ENCODE measurements at places on chromosomes 7 and 10. TPM values are rescaled to one million over a fixed set of nuclear protein-coding genes. Genes with fewer than 3 reads are reported as not detected.
A peak's percentile ranks its signal among the peaks of the same experiment; 100 is the strongest.

DNA sequence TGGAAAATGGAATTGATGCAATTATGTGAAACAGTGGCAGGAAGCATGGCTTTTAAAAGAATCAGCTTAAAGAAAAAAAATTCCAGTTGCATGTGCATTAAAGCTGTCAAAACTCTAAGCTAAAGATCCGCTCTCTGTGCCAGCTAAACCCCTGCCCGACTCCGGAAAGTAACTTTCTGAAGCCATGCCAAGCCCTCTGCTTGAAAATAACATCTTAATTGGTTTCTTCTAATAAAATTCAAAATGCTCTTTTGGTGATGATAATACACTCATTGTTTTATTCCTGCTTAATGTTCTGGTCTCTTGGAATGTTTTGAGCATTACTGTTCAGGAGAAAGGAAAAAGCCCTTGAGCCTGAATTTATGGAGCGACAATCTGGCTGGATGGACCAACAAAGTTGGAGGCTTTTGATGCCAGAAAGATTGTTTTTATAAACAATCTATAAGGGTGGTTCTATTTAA is 11.7 kb downstream of the SEMA3C start:
- DNase-seq, result no peak

DNA sequence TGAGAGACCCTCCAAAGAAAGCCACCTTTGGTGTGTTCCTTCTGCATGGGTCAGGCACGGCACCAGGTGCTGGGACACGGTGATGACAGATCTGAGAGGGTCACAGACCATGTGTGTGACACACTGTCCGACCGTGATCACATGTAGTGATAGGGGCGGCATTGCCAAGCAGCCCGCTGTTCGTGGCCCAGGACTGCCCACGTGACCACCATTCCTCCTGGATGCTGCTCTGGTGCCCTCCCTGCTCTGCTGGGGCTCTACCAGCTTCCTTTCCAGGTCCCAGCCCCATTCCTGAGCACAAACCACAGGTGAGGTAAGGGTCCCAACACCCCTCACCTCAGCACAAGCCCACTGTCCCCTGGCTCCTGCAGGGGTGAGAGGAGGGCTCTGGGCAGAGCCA is 10.1 kb upstream of the SLC18A3 start:
- no peak for DNase-seq

DNA sequence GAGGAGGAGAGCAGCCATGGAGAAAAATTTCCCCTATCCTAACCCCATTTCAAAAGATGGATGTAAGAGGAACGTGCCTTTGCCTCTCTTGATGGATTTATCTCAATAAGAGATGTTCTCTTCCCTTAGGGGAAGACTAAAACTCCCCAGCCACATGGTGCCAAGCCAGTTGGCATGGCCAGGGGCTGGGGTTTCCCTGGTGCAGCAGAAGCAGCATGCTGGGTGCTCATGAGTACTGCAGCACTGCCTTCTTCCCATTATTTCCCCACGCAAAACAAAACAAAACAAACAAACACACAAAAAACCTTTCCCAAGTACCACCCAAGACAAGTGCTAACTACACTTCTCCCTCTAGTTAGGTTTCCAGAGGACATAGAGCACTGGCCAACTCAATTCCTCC is 97.2 kb downstream of the DOCK4 start:
- DNase-seq, result no peak

GRCh38 chr7:97732565-97733275 is 834 bp downstream of the TAC1 start:
- DNase-seq, result no peak

- DNase-seq, result no peak
These were observed 146.4 kb downstream of the RGS10 start for GRCh38 chr10:119396008-119396708.

DNA sequence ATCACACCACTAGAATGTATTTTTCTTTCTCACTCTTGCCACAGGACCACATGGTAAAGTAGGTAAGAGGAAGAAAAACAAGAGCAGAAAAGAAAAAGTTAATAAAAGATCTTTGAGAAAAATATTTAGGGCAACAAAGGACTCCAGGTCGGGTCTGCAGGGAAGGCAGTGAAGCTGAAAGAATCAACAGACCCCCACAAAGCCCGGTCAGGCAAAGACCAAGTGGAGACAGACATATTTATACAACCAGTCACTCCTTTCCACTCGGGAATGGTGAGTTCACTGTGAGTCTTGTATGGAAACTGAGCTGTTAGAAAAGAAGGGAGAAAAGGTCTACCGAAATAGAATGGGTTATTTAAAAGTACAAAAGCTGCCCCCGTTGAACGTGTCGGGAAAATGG is 28.0 kb downstream of the RSU1 start:
- no peak for DNase-seq

DNA sequence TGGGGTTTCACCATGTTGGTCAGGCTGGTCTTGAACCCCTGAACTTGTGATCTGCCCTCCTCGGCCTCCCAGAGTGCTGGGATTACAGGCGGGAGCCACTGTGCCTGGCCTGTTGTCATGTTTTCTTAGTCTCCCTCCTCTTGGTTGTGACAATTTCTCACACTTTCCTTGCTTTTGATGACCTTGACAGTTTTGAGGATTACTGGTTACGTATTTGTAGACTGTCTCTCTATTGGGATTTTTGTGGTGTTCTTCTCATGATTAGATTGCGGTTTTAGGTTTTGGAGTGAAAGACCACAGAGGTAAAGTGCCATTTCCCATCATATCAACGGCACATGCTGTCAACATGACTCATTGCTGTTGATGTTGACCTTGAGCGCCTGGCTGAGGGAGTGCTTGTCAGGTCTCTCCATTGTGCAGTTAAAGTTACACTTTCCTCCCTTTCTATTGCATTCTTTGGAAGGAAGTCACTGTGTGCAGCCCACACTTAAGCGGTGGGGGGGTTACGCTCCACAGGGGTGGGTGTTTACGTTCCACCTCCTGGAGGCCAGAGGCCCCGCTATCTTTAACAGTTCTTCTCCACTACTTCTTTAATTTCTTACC is 10.8 kb downstream of the NEURL1 start:
- peak; percentile 25 for DNase-seq

- DNase-seq, result peak; percentile 98
These were observed 40.9 kb upstream of the MET start for GRCh38 chr7:116630932-116631671.

GRCh38 chr7:40311307-40311706 is 176.5 kb downstream of the SUGCT start:
- no peak for DNase-seq

- DNase-seq, result no peak
These were observed 80.9 kb downstream of the HIP1 start for GRCh38 chr7:75657866-75658265.

- no peak for DNase-seq
These were observed 5.9 kb upstream of the PWWP2B start for GRCh38 chr10:132390921-132391675.

DNA sequence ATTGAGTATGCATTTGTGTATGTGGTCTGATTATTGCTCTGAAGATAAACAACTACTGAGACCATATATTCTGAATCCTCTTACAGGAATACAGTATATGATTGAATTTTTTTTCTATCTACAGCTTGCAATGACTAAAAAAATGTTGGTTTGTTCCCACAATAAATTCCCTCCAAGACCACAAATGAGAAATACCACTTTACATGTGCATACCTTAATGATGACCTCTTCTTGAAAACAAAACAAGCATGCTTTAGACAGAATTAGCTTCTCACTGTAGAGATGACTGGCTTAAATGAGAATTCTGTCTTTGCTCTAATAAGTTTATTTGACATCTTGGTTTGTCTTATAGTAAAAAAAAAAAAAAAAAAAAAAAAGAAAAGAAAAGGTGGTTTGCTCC is 241.5 kb downstream of the PCDH15 start:
- DNase-seq, result no peak

DNA sequence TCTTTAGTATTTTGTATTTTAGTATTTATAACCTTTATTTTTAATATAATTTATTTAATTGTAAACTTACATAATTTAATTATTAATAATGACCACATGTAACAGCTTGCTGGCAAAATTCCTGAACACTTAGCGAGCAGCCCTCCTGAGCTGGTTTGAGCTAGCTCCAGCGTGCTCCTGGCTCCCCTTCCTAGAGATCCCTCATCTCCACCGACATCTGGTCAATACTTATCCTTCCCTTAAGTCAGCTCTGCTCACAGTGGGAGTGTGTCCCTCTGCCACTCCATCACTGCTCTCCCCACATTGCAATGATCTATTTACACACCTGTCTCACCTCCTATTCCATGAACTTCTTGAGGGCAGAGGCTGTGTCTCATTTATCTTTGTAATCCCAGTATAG is 20.6 kb upstream of the TBXAS1 start:
- no peak for DNase-seq

DNA sequence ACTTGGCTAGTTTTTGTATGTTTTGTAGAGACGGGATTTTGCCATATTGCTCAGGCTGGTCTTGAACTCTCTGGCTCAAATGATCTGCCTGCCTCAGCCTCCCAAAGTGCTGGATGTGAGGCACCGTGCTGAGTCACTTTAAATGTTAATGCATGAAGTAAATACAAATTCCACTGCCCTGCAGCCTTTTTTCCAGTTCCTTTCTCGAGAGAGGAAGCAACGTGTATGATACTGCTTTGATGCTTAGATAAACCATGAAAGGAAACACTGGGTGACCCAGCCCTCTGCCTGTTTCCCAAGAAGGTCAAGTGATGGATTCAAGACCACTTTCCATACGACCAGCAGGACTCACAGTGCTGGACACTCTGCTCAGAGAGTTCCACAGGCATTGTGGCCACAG is 11.3 kb upstream of the MRPS24 start:
- no peak for DNase-seq

GRCh38 chr7:5701085-5701914 is 80.2 kb downstream of the RNF216 start:
- DNase-seq, result no peak

GRCh38 chr7:35026150-35026549 is 11.1 kb downstream of the DPY19L1 start:
- DNase-seq, result no peak

DNA sequence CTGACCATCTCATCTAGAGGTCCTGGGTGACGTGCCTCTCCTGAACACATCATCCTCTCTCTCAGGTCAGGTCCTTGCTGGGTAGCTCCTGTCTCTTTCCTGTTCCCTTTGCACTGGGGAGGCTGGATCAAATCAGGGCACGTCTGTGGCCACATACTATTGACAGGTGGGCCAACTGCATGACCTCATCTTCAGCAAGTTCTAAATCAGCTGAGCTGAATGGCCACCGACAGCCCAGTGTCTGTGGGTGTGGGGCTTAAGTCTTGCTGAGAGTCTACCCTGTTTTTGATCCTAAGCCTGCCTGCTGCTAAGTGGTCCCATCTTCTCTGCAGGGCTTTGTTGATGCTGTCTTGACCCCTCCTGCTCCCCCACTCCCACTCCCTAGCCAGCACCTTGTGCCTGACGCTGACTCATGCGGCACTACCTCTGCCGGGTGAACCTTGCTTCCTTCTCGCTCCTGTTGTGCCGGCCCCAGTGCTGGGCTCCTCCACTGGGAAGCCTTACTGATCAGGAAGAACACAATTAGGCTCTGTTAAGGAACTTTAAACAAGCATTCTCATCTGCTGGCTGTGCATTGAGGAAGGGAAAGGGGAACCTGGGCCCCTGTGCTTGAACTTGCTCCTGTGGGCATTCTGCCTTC is 440.4 kb downstream of the PLXNA4 start:
- DNase-seq, result no peak

DNA sequence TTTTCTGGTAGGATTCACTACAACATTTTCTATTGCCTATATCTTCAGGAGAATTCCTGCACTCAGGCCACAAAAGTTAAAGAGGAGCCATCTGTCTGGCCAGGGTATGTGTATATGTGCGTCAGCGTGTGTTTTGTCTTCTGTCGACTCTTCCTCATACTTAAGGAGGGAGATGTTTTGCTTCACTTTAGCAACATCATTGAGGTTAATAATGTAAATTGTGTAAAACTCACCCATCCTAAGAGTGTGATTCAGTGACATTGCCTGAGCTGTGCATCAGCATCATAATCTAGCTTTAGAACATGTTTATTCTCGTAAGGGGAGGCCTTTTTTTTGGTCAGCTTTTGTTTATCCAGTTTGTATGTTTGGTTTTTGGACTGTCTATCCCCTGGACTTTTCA is 23.7 kb downstream of the FBH1 start:
- no peak for DNase-seq

GRCh38 chr7:4964506-4964905 is 5.5 kb upstream of the MMD2 start:
- DNase-seq, result no peak

Gene SHH
- total RNA-seq, result not detected

Gene C10orf90
- 0.22 TPM for total RNA-seq

Gene GRM3
- not detected for total RNA-seq

Gene RAMP3
- not detected for total RNA-seq

Gene LBX1
- not detected for total RNA-seq

Gene OR2A42
- total RNA-seq, result 0.32 TPM

Gene CYP2C19
- not detected for total RNA-seq

Gene ACSM6
- not detected for total RNA-seq

Gene GPR141
- total RNA-seq, result not detected

Gene DMBT1
- total RNA-seq, result not detected

Gene SLC13A1
- not detected for total RNA-seq
